ENCODE measurements at places on chromosomes 3 and 15.

DNA sequence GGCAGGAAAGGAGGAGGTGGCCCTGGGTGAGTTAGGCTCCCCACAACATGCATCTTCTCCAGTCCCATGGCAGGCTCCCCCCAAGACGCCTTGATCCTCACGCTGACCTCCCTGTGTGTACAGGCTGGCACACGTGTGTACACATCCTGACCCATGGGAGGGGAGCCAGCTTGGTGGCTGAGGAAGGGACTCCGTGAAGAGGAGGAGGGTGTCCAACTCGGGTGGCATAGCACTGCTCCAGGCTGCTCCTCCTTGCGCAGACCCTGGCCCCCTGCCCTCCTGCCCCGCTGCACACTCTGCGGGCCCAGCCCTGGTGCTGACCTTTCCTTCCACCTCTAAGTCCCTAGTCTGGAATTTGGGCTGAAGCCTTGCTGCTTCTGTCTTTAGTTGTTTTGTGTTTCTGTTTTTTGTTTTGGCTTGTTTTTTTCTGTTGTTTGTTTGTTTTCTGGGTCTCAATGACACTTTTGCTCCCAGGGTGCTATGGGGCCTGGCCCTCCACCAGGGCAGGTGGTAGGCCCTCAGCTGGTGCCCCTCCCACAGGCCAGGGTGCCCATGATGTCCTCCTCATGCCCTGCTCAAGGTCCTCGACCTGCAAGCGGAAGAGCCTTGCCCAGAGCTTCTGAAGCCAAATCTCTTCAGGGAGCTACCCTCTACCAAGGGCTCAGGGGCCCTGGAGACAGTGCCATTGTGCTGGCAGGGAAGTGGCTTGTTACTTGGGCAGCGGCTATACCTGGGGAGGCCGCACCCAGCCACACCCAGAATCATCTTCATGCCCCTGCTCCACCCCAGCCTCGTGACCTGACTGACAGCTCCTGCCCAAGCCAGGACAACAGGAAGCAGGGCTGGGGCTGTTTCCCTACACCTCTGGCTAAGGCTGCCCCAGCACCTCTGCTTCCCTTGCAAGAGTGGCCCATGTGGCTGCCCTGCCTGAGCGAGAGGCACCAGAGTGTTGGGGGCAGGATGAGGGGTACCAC lies 5.1 kb downstream of the EPHB3 start:
- DNase-seq = no peak

DNA sequence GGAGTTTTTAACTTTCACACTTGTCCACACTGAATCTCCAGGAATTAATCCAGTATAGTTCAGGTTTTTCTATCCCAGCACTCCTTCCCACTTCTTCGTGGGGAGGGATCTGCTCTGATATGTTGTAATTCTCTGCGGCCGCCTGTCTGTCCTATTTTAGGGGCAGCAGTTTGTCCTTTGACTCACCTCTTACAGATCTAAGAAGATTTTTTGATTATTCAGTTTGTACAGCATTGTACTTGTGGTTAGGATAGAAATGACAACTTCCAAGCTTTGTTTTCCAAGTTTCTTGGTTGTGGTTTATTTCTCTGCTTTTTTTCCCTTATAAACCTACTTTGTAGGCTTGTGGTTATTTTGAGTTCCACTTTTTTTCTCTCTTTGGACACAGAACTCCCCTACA lies 601.7 kb downstream of the SI start:
- DNase-seq = no peak

DNA sequence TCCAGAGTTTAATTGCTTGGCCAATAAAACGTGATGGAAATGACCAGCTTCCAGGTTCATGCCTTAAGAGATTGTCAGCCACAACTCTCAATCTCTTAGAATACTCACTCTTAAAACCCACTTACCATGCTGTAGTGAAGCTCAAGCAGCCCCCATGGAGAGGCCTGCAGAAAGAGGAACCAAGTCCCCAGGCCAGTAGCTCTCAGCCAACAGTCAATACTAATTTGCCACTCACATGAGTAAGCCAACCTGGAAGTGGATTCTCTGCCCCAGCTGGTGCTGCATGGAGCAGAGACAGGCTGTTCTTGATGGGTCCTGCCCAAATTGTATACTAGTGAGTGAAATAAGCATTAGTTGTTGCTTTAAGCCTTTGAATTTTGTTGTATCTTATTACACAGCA lies 155.9 kb downstream of the OXSM start:
- DNase-seq = no peak

GRCh38 chr15:25051399-25052154 lies 96.8 kb downstream of the SNRPN start:
- DNase-seq = no peak

DNA sequence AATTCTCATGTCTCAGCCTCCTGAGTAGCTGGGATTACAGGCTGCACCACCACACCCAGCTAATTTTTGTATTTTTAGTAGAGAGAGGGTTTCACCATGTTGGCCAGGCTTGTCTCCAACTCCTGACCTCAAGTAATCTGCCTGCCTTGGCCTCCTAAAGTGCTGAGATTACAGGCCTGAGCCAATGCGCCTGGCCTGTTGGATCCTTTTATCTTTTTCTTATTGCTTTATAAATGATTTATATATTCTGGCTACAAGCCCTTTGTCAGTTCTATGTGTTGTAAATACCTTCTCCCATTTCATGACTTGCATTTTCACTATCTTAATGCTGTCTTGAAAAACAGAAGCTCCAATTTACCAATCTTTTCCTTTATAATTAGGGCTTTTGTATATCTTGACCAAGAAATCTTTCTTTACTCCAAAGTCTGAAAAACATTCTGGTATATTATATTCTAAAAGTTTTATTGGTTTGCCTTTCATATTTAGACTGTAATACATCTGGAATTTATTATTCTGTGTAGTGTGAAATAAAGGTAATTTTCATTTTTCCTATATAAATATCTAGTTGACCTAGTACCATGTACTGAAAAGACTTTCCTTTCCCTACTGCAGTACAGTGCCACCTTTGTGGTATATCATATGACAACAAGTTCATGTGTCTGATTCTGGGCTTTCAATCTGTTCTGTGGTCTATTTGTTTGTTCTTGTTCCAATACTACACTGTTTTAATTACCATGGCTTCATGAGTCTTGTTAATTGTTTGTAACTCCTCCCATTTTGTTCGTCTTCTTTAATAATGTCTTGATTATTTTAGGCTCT lies 52.9 kb upstream of the RNU6-1 start:
- DNase-seq = no peak

All from iPS DF 6.9 (cell line).